ENCODE measurements at places on chromosomes 4 and X.

- DNase-seq = peak; percentile 62
Observed at GRCh38 chr4:6327220-6327917, 57.7 kb downstream of the WFS1 start.

GRCh38 chrX:18596096-18596495, 75.8 kb downstream of the RS1 start:
- no peak for DNase-seq

DNA sequence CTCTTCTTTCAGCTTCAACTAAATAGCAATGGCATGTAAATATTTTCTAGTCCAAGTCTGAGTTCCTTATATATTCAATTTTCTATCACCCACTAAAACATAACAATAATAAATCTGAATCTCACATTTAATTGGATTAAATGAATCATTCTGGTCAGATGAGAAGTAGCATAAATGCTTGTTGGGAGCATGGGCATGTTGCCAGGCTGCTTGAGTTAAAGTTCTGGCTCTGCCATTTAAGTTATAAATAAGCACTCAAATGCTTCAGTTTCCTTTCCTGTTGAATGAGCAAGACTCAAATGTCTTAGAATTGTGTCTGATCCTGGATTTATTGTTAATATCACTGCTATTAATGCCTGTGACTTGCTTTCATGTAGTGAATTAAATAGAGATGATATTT, 496.3 kb downstream of the STPG2 start:
- DNase-seq = peak; percentile 45

DNA sequence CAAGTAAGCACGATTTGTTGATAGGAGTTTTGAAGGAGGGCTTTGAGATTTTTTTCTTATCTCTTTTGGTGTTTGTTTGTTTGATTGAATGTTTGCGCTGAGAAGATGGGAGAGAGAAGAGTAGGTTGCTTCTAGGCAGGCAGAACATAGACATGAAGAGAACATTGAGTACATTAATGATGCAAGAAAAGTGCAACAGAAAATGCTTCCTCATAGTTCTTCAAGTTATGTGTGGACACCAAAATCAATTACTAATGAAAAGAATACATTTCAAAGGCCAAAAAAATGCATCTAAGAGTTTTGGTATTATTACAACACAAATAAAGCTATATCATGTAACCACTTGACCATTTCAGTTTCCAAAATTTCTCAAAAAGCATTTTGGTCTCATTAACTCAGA, 191.0 kb upstream of the PPARGC1A start:
- DNase-seq = no peak

DNA sequence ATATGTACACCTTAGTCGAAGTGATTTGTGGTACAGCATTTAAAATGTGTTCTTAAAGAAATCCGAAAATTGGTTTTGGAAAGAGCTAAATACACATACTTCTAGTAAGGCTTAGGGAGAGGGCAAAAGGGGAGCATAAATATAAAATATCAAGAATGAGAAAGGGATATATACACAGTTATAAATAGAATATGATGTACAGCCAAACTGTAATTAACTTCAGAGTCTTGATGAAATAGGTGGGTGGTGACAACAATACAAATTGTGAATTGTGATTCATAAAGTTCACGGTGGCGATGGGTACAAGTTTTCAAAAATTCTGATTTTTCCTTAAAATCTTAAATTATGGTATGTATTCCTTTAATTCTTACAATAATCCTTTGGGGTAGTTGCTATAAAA, 62.2 kb downstream of the KDM6A start:
- no peak for DNase-seq

GRCh38 chrX:154737136-154737535, 13.7 kb downstream of the GAB3 start:
- no peak for DNase-seq

DNA sequence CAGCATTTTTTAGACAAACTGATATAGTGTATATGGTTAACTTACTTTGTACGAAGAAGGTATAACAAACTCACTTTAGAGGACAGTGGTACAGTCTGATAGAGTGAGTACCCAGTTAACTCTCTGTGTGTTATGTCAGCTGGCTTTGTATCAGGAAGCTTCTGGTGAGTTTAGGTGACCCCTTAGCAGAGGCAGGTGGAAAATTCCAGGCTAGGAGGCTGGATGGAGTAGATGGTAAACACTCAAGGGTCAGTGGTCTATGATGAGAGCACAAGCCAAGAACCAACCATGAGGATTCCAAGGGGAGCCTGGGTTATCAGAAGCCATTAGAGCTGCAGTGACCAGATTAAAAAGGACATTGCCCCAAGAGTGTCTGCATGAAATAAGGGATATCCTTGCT, 227.3 kb upstream of the CENPE start:
- DNase-seq = no peak

DNA sequence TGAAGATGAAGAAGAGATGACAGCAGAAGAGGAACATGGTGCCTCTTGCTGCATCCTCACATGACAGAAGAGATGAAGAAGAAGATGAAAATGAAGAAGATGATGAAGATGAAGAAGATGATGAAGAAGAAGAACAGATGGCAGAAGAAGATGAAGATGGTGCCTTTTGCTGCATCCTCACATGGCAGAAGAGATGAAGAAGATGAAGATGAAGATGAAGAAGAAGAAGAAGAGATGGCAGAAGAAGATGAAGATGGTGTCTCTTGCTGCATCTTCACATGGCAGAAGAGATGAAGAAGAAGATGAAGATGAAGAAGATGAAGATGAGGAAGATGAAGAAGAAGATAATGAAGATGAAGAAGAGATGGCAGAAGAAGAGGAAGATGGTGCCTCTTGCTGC, 63.7 kb upstream of the HPF1 start:
- DNase-seq = no peak

DNA sequence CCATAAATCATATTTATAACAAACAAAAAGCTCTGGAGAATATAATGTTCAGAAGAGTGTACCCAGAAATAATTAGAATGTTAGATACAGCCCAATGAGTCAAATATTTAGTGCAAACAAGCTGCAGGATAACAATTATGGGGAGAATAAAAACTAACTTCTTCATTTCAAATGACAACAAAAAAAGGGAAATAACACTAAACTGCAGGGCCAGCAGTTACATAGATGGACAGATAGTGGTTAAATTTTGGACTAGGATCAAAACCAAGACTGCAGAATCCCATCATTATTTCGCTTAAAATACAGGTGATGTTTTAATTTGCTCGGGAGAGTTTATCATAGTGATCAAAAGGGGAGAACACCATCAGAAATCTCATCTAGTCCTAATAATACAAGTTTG, 617 bp upstream of the GPR34 start:
- no peak for DNase-seq

DNA sequence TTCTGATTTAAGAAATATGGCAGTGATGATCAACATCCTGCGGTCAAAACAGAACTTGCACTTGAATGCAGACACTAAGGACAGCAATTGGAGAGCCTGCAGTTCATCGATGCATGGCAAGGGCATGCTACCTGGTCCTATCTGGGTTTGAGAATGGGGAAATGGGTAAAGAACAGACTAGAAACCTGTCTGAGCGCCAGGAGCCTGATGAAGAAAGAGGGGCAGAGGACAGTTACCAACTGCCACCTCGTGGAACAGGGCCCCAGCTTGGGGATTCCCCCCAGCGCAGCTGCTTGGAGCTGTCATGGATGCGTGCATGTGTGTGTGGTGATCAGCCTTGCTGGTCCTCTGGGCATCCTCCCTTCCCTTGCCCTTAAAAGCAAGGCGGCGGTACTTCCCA, 30.2 kb upstream of the NKRF start:
- no peak for DNase-seq

GRCh38 chr4:41509451-41509866, 28.5 kb upstream of the LIMCH1 start:
- DNase-seq = peak; percentile 83

DNA sequence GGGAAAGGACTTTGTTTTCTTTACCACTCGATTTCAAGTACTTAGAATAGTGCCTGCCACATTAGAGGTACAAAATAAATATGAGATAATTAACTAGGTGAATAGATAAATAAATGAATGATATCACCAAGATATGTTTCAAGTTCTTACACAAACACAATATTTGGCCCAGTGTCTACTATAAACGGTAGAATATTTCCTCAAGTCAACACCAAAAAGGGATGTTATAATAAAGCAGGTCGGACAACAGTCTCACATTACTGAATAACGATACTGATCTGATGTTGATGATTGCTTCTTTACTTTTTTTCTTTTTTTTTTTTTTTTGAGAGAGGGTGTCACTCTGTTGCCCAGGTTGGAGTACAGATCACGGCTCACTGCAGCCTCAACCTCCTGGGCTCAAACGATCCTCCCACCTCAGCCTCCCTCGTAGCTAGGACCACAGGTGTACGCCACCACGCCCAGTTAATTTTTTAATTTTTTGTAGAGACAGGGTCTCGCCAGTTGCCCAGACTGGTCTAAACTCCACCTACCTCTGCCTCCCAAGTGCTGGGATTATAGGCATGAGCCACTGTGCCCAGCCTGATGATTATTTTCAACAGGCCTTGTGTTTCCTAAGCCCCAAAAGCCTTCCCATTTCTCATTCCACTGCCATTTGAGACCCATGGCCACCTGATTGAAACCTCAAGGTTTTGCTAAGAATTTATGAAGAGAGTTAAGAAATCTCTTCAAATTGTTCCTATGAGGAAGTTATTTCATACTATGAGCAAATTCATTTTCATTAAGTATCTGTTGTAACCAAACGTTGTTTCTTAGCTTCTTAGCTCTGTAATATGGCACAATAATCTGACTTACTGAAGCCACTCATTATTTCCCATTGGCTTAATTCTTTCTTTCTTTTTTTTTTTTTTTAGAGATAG, 2.3 kb downstream of the MANBA start:
- no peak for DNase-seq

GRCh38 chr4:108544481-108544880, 75.9 kb upstream of the RPL34 start:
- peak; percentile 2 for DNase-seq

DNA sequence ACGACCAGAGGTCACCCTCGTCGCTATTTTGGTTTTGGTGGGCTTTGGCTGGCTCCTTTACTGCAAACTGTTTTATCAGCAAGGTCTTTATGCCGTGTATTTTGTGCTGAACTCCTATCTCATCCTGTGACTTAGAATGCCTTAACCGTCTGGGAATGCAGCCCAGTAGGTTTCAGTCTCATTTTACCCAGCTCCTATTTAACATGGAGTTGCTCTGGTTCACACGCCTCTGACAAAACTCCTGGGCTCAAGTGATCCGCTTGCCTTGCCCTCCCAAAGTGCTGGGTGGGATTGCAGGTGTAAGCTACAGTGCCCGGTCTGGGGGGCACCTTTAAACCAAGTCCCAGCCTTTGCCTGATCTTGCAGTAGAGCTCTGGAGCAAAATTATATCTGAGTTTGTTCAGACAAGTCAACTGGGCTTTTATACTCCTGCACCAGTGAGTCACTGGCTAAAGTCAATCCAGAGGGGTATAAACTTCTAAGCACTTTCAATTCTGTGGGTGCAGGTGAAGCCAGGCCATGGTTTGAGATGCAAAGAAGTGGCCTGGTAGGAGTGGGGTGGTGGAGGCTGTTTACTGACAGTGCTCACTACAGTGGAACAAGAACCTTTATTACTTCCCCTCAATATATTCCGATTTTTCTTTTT, 50.2 kb downstream of the MGST2 start:
- DNase-seq = no peak

- peak; percentile 76 for DNase-seq
Observed at GRCh38 chr4:4995103-4995907, 24.0 kb downstream of the CYTL1 start.

- no peak for DNase-seq
Observed at GRCh38 chr4:184510401-184510800, 36.1 kb upstream of the IRF2 start.

DNA sequence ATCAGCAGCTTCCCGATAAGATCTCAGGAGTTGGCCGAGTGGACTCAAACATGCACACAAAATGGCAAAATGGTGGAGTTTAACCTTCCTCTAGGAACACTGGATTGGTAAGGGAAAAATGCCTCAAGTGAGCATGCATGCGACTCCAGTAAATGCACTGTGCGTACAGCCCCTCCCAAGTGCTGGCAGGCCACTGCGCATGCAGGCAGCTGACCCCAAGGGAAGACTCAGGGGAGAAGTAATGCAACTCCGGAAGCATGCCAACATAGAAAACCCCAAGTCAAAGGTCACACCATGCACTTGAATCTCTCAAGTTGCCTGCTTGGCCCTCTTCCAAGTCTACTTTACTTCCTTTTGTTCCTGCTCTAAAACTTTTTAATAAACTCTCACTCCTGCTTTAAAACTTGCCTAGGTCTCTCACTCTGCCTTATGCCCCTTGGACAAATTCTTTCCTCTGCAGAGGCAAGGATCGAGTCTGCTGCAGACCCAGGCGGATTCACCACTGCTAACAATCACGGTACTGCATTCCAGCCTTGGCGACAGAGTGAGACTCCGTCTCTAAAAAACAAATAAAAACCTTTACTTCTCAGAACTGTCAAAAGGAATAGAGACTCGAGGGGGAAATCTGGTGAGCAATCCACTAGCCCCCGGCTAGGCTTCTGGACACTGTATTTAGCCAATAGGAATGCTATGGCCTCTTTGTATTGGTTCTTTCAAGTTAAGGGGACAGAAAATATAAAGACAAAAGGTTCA, 33.5 kb downstream of the NYX start:
- no peak for DNase-seq

GRCh38 chrX:124272370-124272982, 60.0 kb upstream of the TEX13D start:
- DNase-seq = no peak

DNA sequence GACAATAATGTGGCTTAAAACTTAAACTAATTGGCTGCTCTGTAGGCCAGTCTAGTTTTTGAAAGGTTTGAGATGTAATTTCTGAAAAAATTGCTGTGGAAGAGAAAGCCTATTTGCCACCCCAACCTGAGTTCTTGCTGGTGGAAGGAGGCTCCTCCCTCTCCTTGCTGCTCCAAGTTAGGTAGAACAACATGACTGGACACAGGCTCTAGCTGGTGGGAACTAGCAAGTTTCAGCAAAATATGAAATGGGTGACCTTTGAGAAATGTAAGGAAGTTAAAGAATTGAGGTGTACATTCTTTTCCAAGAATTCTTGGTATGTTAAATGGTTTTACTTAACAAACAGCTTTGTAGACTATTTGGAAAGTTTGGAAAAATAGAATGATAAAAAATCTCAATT, 8.0 kb downstream of the RPL34 start:
- DNase-seq = no peak

DNA sequence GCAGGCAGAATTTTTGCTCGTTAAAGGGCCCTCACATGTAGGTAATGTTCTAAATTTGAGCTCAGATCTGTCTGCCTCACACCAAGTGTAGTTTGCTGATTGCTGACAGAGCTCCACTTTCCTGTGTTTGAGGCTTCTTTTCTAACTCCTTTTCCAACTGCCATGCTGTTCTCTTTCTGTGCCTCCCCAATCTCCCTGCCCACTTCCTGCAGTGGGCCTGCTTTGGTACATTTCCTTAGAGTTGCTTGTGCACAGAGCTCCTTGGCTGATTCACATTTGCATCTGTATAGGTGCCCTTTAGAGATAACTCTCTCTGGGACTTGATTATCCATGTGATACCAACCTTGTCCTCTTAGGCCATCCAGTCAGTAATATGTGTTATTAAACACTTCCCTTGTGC, 4.5 kb downstream of the MED28 start:
- DNase-seq = no peak
